ENCODE measurements at places on chromosomes 4 and X.

GRCh38 chr4:40842318-40842717, 92.6 kb downstream of the NSUN7 start:
- DNase-seq: no peak

DNA sequence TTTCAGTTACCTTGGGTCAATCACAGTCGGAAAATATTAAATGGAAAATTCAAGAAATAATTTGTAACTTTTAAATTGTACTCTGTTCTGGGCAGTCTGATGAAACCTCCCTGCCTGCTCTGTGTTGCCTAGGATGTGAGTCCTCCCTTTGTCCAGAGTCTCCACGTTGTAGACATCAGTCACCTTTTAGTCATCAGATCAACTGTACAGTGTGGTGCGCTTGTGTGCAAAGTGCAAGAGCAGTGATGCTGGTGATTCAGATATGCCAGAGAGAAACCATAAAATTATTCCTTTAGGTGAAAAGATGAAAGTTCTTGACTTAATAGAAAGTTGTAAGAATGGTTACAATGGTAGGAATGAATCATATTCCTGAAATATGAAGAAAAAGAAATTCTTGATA, 1.4 kb downstream of the SPATA4 start:
- peak; percentile 85 for DNase-seq

DNA sequence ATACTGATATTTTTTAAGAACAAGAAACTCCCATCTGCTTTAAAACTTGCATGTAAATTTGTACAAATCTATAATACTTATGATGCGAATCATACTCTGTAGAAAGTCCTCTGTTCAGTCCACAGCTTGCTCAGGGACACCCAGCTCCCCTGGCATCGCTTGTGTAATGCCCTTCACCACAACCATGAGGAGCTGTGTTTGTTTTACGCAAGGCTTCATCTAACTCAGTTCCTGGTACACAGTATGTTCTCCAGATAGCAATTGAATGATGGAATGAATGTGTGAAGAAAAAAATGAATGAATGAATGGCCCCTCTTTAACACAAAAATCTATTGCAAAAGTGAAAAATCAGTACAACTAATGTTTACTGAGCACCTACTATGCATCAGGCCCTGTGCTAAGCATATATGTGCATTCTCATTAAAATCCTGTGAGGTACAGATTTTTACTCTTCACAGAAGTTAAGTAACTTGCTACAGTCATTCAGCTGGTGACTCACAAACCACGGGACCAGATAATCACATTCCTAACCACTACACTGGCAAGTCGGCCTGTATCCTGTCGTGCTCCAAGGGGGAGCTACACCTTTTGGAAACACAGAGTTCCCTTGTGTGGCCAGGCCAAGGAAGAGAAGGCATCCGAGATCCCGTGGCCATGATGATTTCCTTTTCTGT, 58.7 kb upstream of the KDR start:
- DNase-seq: peak; percentile 97

DNA sequence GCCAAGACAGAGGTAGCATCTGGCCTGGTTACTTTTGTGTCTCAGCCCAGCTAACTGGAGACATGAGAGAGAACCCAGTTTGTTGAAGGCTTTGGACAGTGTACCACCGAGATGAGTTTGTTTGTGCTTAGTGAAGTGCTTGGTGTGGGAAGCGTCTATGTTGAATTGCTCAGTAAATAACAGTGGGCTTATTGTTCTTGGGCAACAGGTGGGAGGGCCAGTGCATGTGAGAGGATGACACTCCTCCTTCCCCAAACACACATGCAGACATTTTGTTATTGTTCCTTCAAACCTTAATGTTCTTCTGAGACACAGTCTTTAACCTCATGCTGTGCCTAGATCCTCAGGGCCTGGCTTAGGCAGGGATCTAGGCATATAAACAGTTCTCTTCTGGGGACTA, 39.7 kb downstream of the MSN start:
- no peak for DNase-seq

- DNase-seq: peak; percentile 77
Measured at GRCh38 chrX:9438933-9439494, 25.8 kb upstream of the TBL1X start.

GRCh38 chr4:60313611-60314178, 886.4 kb upstream of the ADGRL3 start:
- no peak for DNase-seq

GRCh38 chrX:124010157-124010556, 48.7 kb downstream of the STAG2 start:
- DNase-seq: no peak

DNA sequence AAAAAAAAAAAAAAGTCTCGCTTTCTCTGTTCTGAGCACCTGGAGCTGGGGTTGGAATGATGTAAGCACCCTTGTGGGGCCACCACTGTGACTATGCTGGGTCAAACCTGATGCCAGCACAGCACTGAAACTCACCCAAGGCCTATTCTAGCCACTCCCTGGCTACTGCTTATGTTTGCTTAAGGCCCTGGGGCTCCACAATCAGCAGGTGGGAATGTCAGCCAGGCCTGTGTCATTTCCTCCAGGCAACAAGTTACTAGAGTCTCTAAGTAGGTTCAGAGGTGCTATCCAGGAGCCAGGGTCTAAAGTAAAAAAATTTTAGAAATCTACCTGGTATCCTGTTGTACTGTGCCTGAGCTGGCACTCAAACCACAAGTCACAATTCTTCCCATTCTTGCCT, 1306.8 kb downstream of the STIM2 start:
- DNase-seq: no peak

- DNase-seq: no peak
Measured at GRCh38 chrX:11080741-11081305, 30.3 kb upstream of the HCCS start.

GRCh38 chr4:110735686-110736085, 112.8 kb upstream of the PITX2 start:
- DNase-seq: peak; percentile 74

- DNase-seq: no peak
Measured at GRCh38 chr4:177301126-177301639, 8.5 kb upstream of the NEIL3 start.

DNA sequence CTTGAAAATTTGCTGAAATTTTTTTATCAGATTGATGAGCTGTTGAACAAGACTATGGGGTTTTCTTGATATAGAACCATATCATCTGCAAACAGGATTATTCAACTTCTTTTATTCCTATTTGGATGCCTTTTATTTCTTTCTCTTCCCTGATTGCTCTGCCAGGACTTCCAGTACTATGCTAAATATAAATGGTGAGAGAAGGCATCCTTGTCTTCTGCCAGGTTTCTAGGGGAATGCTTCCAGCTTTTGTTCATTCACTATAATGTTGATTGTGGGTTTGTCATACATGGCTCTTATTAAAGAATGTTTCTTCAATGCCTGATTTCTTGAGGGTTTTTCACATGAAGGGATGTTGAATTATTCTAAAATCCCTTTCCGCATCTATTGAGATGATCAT, 1139.5 kb downstream of the FAM133A start:
- DNase-seq: no peak

GRCh38 chrX:102860235-102860634, 76.8 kb upstream of the RAB40AL start:
- DNase-seq: no peak

- DNase-seq: no peak
Measured at GRCh38 chr4:48904101-48904500, 2.5 kb downstream of the OCIAD2 start.

GRCh38 chr4:84648178-84648577, 65.3 kb downstream of the CDS1 start:
- no peak for DNase-seq

DNA sequence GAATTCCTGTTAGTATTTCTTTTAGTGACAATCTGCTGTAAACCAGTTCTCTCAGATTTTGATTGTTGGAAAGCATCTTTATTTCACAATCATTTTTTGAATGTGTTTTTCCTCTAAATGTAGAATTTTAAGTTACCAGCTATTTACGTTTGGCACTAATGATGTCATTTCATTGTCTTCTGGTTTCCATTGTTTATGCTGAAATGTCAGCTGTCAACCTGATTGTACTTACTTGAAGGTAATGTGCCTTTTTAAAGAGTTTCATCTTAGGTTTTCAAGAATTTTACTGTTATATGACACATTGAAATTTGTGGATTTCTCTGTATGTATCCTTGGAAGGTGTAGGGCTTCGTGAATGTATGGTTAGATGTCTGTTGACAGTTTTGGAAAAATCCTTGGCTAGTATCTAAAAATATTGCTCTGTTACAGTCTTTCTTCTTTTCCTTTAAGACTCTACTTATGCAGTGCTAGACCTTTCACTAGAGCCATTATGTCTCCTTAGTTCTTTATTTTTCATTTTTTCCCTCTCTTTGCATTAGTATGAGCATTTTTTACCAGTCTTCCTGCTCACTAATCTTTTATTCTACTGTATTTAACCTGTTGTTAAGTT, 30.4 kb downstream of the SMAD1 start:
- peak; percentile 26 for DNase-seq

- DNase-seq: peak; percentile 48
Measured at GRCh38 chrX:25015486-25016360, at the start of gene ARX. Gene ARX (minus strand): TSS chrX:25015965. CDS start chrX:25015737, 228 bp downstream.

DNA sequence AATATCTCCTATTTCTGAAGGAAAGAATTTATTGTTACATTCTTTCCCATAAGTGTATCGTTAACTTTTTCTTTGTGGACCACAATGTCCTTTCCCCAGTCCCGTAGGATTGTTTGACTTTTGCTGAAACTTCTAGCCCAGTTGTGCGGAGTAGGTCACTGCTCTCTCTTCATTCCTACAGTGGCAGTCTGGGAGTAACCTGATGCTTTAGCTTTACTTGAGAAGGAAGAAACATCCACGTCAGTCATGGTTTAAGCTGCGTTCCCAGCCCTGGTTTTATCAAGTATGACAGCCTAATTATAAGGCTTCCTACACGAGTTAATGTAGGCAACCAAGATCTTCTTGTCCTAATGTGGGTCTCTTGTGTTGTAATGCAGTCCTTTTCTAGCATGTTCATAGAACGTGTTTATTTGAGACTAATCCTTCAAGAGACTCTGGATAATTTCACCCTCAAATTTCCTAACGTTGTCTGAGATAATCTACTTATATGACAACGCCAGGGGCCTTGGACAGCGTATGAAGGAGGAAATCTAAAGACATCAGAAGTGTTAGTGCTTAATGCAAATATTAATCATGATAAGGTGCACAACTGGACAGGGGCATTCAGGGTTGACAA, 40.8 kb upstream of the GRPR start:
- DNase-seq: no peak

DNA sequence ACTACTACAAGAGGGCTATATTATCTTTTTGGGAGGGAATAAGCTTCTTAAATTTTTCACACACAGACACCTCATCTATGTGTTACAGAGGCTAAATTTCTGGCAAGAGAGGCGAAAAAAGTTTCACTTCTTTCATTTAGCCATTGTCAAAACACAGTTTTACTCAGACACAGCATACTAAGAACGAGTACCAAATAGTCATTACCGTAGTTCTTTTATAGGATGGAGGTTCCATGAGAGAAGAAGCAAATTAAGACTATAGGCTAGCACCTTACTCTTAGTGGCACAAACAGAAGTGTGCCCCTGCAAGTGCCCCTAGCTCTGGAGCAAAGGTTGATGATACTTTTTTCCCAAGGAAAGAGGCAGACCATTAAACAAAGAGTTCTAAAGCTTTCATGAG, 26.2 kb downstream of the UGT2B7 start:
- DNase-seq: no peak

GRCh38 chrX:27903960-27904359, 77.3 kb downstream of the DCAF8L1 start:
- no peak for DNase-seq

DNA sequence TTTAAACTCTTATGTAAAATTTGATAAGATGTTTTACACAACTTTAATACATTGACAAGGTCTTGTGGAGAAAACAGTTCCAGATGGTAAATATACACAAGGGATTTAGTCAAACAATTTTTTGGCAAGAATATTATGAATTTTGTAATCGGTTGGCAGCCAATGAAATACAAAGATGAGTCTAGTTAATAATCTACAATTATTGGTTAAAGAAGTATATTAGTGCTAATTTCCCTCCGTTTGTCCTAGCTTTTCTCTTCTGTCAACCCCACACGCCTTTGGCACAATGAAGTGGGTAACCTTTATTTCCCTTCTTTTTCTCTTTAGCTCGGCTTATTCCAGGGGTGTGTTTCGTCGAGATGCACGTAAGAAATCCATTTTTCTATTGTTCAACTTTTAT, at the start of gene ALB:
Gene ALB, plus strand, starts transcription at position 246 of the 400 bp plus-strand sequence. Its CDS starts 41 bp downstream, at position 287.
- no peak for DNase-seq

GRCh38 chr4:78581618-78582017, 30.0 kb downstream of the ANXA3 start:
- DNase-seq: no peak

DNA sequence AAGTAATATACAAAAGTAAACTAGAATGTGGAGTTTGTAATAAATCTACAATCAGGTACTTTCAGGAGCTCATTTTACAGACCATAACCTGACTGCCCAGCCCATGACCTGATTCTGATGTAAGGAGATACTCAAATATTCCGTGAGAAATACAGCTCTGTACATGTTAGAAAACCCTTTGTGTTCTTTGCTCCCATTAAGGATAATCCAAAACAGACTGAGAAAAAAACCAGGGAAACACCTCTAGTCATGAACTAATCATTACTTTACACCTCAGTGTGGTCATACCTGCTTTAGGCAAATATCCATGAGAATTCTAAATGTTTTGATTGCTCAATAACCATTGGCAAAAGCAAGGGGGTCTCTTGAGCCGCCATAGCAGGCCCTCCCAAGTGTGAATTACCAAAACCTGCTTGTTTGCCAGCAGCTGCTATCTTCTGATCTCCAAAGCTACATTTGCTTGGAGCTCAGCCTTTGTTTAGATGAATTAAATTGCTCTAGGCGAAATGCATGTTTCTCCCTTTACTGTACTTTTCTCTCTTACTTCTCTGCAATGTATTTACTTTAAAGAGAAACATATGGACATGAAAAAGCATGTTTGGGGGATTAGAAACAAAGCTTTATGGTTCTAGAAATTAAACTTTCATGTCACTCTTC, 79.1 kb downstream of the ANKRD50 start:
- no peak for DNase-seq

- DNase-seq: no peak
Measured at GRCh38 chr4:76177709-76178108, 29.5 kb upstream of the NUP54 start.

GRCh38 chr4:45423896-45424295, 697.5 kb upstream of the GNPDA2 start:
- no peak for DNase-seq

DNA sequence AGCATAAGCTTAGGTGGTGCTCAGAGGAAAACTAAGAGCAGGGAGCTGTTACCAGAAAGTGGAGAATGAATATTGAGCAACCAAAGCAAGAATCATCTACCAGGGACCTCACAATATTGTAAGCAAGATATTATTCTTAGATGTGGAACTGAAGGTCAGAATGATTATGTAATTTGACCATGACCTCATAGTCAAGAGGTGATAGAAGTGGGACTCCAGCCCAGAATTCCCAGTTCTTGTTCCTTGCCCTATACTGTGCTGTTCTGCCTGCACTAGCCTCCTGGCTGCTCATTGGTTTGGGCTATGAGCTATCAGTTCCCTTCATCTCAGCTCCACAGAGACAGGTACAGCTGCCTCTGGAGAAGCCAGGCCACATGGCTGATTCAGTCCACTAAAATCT, 229.4 kb downstream of the LDB2 start:
- DNase-seq: peak; percentile 26

DNA sequence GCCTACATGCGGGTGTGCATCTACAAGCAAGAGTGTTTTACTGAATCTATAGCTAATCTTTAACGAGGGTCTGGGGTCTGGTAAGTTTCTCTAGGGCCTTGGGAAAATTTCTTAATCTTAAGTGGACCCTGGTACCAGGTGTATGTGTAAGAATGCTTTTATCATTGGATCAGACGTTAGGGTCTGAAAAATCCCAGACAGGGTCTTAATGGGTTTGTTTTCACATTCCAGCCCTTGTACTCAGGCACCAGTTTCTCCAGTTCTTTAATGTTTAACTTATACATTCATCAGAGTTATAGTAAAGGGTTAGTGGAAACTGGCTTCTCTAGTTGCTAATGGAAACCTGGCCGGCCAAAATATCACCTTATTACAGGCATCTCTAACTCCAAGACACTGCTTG, 11.6 kb downstream of the MAGEB16 start:
- no peak for DNase-seq
